ENCODE measurements at places on chromosomes 1 and 21. TPM values are rescaled to one million over a fixed set of nuclear protein-coding genes. Genes with fewer than 3 reads are reported as not detected.

DNA sequence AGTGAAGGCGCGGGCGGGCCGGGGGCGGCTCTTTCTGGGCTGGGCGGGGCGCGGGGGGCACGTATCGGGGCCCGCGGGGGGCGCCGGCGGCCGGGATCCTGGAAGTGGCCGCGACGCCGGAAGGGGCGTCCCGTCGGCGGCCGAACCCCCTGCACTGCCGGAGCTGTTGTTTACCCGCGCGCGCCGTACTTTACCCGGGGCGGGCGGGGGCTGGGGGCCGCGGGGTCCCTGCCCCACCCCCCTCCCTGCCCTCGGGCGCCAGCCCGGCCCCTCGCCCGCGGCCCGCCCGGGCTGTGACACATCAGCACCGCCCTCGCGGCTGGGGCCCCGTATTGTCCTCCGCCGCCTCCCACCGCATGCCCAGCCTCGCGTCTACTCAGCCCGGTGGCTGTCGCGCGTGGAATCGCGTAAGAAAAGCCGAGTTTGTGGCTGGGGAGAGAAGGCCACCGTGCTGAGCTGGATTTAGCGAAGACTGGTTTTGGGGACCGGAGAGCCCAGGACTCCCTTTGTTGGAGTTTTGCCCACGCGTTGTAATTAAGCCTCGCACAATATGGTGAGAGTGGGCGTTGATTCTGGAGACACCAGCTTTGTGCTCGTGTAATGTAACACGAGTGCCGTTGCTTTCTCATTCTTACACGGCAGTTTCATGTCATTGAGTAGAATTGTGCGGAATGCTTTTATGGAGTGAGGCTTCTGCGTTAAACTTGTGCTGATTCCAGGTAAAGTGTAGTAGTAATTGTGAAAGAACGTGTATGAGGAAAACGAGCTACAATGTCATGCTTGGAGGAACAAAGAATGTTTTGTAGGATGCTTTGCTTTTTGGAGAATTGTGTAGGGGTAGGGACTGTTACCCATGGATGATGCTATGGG is 559 bp downstream of the BACH1 start:
- H3K4me3 ChIP-seq, result peak overlapping the region; percentile 72
- peak overlapping the region; percentile 99 for H3K27ac ChIP-seq
- H3K36me3 ChIP-seq, result no peaks in the 10 kb centered on the region
- DNase-seq, result peak; percentile 35

GRCh38 chr1:7469255-7469938 is 301.7 kb upstream of the VAMP3 start:
- H3K4me1 ChIP-seq, result peaks cover 22% of the 10 kb centered on the region
- DNase-seq, result no peak
- peak overlapping the region; percentile 92 for H3K27ac ChIP-seq

DNA sequence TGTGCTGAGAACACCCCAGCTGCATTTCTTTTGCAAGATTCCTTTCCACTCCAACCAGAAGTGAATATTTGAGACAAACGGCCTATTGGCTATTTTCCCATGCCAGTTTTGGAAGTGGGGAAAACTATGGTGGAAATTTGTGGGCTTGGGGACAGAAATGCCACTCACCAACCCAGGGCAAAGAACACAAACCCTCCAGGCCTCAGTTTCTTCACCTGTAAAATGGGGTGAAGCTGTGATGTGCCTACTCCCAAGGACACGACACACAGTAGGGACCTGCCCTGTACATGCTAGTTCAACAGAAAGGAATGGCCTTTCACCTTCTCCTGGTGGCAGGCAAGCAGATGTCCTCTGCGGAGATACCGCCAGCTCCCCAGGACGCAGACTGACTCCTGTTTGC is 46.5 kb downstream of the SIM2 start:
- H3K4me1 ChIP-seq, result peaks cover 5% of the 10 kb centered on the region
- no peak overlapping the region for H3K27ac ChIP-seq
- no peak overlapping the region for H3K4me3 ChIP-seq

Gene KRTAP19-1
- not detected for total RNA-seq

- peak within 1 kb of the TSS; percentile 98 for H3K27ac ChIP-seq
- peaks cover 10% of the 10 kb centered on the region for H3K36me3 ChIP-seq
- no peaks in the 10 kb centered on the region for H3K27me3 ChIP-seq
- peak within 1 kb of the TSS; percentile 72 for H3K4me3 ChIP-seq
- DNase-seq, result peak; percentile 95
These were observed at the start of gene MORC3 for GRCh38 chr21:36319767-36320420. Gene MORC3 (plus strand): TSS chr21:36320197. CDS start chr21:36320265, 68 bp downstream.

DNA sequence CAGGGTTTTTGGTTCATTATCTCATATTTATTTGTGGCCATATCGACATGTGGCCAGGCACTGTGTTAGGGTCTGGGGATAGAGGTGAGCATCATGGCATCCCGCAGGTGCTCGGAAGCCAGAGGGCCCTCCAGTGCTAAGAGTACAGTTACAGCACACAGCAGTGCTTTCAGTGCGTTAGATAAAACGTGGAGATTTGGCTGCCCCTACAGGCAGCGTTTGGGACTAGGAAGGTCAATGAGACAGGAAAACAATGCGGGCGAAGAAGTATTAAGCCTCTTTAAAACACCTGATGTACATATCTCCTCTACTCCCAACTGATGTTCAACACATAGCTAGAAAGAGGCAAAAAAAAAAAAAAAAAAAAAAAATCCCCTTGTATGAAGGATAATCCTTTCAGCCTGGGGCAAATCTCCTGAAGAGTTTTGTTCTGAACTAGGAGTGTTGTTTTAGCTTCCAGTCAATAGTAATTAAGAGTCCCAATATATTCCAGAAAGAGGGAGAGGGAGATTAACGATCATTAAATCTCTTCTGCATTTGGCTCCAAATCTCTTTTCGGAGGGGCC is 80.1 kb downstream of the CAPZB start:
- DNase-seq, result no peak
- H3K36me3 ChIP-seq, result no peaks in the 10 kb centered on the region
- H3K27ac ChIP-seq, result no peak overlapping the region
- H3K27me3 ChIP-seq, result no peaks in the 10 kb centered on the region
- H3K4me3 ChIP-seq, result no peak overlapping the region
- H3K4me1 ChIP-seq, result peaks cover 38% of the 10 kb centered on the region

DNA sequence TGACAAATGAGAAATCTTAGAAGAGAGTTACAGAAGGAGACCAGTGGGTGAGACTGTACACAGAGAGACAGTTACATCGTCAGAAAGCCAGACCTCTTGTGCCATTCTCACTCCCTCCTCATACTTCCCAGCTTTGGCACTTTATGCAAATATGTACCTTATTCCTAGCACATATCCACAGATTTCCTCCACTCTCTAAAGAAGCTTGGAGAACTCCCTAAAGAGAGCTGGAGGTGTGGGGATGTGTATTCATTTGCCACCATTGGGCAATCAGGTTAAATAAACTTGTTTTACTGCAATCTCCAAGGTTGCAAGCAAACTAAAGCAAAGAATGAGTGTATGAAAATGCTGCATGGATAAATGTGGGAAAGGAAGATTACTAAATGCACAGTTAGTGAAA is 380.9 kb upstream of the PRMT6 start:
- no peaks in the 10 kb centered on the region for H3K4me1 ChIP-seq
- H3K27ac ChIP-seq, result no peak overlapping the region
- no peaks in the 10 kb centered on the region for H3K27me3 ChIP-seq
- no peak for DNase-seq

Gene LHX8
- total RNA-seq, result not detected

- H3K4me3 ChIP-seq, result no peak overlapping the region
- no peak overlapping the region for H3K27ac ChIP-seq
- H3K36me3 ChIP-seq, result no peaks in the 10 kb centered on the region
- peaks cover 8% of the 10 kb centered on the region for H3K4me1 ChIP-seq
- DNase-seq, result no peak
- no peaks in the 10 kb centered on the region for H3K27me3 ChIP-seq
These were observed 34.2 kb upstream of the ZBTB40 start for GRCh38 chr1:22417466-22417865.

DNA sequence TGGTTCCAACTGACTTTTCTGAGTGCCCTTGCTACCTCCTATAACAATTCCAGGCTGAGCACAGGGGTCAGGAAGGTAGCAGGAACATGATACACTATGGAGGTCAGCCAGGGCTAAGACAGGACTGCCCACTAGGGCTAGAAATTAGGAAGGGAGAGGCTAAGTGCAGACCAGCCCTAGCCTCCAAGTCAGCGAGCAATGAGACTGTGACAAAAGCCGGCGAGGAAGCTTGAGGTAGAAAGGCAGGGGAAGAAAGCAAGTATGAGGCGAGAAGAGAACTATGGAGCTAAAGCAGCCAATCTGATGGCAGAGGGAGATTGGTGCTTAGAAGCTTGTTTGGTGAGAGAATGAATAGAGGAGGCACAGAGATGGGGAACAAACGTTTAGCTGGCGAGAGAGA is 4.7 kb downstream of the UROD start:
- H3K4me1 ChIP-seq, result no peaks in the 10 kb centered on the region
- H3K36me3 ChIP-seq, result no peaks in the 10 kb centered on the region
- DNase-seq, result no peak

- H3K27ac ChIP-seq, result no peak overlapping the region
- no peak for DNase-seq
- H3K4me1 ChIP-seq, result peaks cover 11% of the 10 kb centered on the region
- no peaks in the 10 kb centered on the region for H3K27me3 ChIP-seq
- H3K36me3 ChIP-seq, result no peaks in the 10 kb centered on the region
These were observed 2.6 kb downstream of the EFHD2 start for GRCh38 chr1:15412175-15412800.

- no peaks in the 10 kb centered on the region for H3K27me3 ChIP-seq
- no peaks in the 10 kb centered on the region for H3K36me3 ChIP-seq
- no peak overlapping the region for H3K4me3 ChIP-seq
- H3K4me1 ChIP-seq, result no peaks in the 10 kb centered on the region
These were observed 7.3 kb upstream of the TAGLN2 start for GRCh38 chr1:159932296-159933285.

Gene SPRR5
- not detected for total RNA-seq

- peaks cover 44% of the 10 kb centered on the region for H3K4me1 ChIP-seq
- H3K27me3 ChIP-seq, result no peaks in the 10 kb centered on the region
- no peaks in the 10 kb centered on the region for H3K36me3 ChIP-seq
- peak overlapping the region; percentile 92 for H3K27ac ChIP-seq
These were observed 96.6 kb downstream of the FGGY start for GRCh38 chr1:59393211-59394180.

Gene TMEM82
- not detected for total RNA-seq

GRCh38 chr1:47459253-47459788 is 21.5 kb downstream of the FOXD2 start:
- peaks cover 56% of the 10 kb centered on the region for H3K27me3 ChIP-seq
- no peak for DNase-seq
- no peak overlapping the region for H3K27ac ChIP-seq
- H3K4me1 ChIP-seq, result no peaks in the 10 kb centered on the region

Gene FCGR3A
- 9.4 TPM for total RNA-seq

DNA sequence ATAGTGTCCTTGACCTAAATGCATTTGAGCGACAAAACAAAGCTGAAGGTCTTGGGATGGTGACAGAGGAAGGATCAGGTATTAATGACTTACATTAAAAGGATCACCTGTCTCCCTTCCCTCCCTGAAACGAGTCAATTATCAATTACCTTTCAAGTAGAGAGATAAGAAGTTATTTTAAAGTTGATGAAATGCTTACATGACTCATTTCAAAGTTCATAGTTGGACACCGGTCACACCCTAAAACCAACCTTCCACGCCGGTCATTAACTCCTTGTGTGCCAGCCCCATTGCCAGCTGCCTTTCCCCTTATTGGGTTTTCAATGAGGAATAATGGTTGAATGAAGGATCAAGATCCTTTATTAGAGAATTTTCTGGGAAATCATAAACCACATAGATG is 129.8 kb downstream of the ZP4 start:
- DNase-seq, result no peak
- H3K27ac ChIP-seq, result no peak overlapping the region
- H3K4me3 ChIP-seq, result no peak overlapping the region
- H3K4me1 ChIP-seq, result no peaks in the 10 kb centered on the region

DNA sequence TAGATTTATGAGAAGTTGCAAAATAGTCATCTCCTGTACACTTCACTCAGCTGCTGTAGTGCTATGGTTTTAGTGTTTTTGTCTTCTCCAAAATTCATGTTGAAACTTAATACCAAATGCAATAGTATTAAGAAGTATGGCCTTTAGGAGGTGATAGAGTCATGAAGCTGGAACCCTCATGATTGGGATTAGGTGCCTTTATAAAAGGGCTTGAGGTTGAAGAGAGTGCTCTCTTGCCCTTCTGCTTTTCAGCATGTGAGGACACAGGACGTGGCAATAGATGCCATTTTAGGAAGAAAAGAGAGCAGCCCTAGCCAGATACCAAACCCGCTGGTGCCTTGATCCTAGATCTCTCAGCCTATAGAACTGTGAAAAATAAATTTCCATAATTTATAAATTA is 87.6 kb downstream of the CTH start:
- H3K27ac ChIP-seq, result no peak overlapping the region
- H3K4me1 ChIP-seq, result no peaks in the 10 kb centered on the region
- no peaks in the 10 kb centered on the region for H3K27me3 ChIP-seq
- no peaks in the 10 kb centered on the region for H3K36me3 ChIP-seq

Gene NID1
- 207 TPM for total RNA-seq

DNA sequence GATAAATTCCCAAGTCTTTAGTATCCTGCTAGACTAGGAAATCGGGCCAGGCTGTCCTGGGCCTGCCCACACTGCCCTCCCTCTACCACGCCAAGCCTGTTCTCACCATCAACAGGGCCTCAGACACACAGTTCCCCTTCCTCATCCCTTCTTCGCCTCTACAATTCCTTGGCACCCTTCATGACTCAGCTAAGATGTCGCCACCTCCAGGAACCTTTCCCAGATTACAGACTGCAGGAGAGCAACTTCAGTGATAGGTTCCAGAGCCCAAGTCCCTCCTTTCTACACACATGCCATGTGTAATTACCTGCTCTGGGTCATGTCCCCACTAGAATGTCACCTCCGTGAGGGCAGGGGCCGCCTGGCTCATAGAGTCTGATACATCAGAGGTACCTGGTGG is 3.3 kb downstream of the RIMS3 start:
- H3K36me3 ChIP-seq, result no peaks in the 10 kb centered on the region
- H3K27ac ChIP-seq, result no peak overlapping the region
- H3K4me1 ChIP-seq, result no peaks in the 10 kb centered on the region
- H3K4me3 ChIP-seq, result no peak overlapping the region
- no peak for DNase-seq

- no peak overlapping the region for H3K4me3 ChIP-seq
- no peak overlapping the region for H3K27ac ChIP-seq
- no peak for DNase-seq
- no peaks in the 10 kb centered on the region for H3K27me3 ChIP-seq
- no peaks in the 10 kb centered on the region for H3K36me3 ChIP-seq
These were observed 36.9 kb downstream of the SIM2 start for GRCh38 chr21:36735724-36736320.

Gene ZNF648
- total RNA-seq, result 0.20 TPM

Gene IL19
- not detected for total RNA-seq

GRCh38 chr1:18203645-18204044 is 96.0 kb downstream of the IGSF21 start:
- H3K4me3 ChIP-seq, result no peak overlapping the region
- H3K27ac ChIP-seq, result no peak overlapping the region
- DNase-seq, result no peak
- peaks cover 17% of the 10 kb centered on the region for H3K27me3 ChIP-seq
- H3K36me3 ChIP-seq, result no peaks in the 10 kb centered on the region
- no peaks in the 10 kb centered on the region for H3K4me1 ChIP-seq
